ENCODE measurements at places on chromosomes 7 and 10.

DNA sequence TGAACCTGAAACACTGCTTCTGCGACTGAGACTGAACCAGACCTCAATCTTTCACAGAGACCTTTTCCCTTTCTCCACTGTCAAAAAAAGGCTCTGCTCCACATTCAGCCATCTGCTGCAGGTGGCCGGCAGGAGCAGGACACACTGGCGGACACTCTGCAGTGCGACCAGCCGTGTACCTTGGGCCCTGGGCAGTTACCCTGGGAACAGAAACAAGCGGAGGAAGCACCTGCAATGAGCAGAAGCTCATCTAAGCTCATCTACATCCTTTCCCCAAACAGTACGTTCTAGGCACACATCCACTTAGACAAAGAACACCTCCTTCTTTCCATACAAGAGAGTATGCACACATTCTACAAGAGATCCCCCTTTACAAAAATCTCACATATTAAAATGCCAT lies 22.8 kb downstream of the VOPP1 start:
- DNase-seq: no peak

DNA sequence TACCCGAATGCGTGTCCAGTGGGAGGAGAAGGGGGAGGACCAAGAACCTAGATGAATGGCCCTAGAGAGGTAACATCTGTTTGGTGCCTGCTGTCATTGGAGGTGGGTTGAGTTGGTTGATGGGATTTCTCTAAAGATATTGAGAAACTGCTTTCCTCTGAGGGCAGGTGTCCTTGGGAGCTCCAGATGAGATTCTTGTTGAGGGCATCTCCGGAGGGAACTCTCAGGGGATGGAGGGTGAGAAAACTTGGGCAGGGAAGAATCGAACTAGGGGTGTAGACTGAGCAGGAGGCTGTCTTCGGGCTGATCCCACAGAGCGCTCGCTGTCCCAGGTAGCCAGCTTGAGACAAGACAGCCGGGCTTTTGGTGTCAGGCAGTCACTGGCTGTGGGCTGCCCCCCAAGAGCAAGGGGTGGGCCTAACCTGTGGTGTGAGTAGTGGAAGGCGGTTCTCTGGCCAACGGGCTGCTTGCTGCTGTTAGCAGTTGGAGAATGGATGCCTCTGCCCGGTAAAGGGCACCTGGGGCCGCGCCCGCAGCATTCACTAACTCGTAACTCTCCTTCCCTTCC lies 3.7 kb downstream of the IRF5 start:
- DNase-seq: no peak

DNA sequence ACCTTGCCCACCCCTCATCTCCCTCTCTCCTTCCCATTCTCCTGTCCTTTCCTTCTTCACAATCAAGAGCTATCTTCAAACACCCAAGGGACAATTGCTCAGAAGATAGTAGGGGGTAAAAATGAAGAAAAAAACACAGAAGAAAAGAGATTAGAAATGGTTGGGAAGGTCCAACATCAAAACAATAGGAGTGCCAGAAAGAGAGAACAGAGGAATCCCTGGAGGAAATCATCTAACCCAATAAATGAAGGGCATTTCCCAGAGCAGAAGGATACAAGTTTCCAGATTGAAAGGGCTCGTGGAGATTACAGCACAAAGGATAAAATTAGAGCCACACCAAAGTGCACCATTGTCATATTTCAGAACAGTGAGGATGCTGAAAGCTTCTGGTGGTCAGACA lies 145.6 kb downstream of the OAT start:
- no peak for DNase-seq

DNA sequence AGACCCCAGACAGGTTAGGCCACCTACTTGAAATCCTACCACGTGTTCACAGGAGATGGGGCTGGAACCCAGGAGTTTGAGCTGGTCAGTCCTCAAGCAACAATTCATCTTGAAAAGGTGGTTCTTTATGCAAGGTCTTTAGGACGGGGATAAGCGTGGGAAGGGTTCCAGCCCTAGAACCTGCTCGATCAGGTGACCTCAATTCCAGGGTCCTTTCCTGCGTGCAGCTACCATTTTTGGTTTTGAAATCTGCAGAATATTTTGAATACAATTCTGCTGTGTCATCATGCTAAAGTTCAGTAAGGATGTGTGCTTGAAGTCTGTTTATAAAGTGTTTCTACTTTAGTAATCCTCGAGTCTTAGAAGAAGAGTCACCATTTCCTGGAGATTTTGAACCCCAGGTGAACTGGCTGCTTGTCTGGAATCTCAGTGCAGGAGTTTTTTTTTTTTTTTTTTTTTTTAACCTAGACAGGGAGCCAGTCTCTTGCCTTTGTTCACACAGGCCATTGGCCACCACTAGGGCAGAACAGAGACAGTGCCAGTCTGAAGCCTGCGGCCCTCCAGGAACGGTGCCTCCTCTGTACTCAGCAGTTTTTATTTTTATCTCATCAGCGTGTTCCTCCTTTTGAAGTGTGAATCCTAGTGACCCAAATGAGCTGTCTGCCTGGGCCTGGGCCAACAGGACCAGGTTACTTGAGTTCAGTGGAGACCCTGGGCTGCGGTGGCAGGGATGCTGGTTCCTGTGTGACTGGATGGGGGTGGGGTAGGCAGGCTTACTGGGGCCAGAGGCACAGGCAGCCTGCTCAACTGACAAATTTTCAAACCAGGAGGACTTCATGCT lies 54.6 kb downstream of the EEPD1 start:
- DNase-seq: no peak

DNA sequence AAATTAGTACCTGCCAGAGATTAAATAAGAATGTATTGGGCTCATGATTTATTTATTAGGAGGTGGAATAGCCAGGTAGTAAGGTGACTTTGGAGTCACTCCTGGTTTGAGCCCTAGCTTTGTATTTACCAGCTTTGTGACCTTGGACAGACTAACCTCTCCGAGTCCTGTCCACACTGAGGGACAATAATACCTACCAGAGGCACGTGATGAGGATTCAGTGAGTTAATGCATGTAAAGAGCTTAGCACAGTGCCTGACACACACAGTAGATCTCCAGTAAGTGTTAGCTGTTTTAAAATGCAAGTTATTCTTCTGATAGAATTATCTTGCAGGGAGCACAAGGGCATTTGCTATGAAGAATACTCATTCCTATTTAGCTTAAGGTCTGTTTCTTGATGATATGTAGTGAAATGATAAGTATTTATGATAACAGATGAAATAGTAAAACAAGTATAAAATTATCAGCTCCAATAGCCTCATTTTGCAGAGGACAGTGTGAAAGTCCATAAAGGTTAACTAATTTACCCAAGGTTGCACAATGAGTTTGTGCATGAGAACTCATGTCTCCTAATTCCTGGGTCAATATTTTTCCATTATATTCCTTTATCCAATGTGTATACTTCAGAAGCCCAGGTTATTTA lies 36.4 kb downstream of the RABGEF1 start:
- no peak for DNase-seq

- no peak for DNase-seq
Observed at GRCh38 chr10:116753759-116754158, 11.4 kb upstream of the HSPA12A start.

- no peak for DNase-seq
Observed at GRCh38 chr7:18162657-18163056, 135.0 kb upstream of the PRPS1L1 start.

DNA sequence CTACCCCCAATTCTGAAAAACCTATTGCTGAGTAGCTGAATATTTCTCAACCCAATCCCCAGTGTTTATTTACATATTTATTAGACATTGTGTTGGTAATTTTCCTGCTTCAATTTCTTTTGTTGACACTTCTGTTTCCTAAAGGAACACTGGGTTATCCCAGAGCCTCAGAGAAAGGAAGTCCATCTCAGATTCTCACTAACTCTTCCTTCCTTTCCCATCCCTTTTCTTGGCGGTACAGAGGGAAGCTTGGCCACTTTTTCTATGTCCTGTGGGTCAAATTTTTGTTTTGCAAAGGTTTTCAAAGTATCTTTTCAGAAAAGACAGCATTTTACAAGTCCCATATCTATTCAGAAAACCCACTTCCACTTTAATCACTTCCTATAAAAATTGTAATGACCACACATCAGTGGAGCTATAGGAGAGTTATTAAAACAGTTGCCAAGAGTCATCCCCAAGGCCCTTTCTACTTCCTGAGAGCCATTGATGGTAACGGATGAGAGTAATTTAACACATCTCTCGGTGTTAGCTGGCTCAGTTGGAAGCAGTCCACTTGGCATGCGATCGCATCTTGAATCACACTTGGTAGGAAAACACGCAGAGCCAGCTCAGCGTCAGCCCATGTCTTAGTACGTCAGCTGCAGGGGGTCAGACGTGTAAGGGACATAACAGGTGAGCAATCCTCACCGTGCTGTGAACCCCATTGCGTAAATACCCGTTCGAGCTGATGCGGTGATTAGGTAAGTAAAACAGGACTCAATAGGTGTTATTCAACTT lies 231.1 kb upstream of the ADARB2 start:
- DNase-seq: no peak

DNA sequence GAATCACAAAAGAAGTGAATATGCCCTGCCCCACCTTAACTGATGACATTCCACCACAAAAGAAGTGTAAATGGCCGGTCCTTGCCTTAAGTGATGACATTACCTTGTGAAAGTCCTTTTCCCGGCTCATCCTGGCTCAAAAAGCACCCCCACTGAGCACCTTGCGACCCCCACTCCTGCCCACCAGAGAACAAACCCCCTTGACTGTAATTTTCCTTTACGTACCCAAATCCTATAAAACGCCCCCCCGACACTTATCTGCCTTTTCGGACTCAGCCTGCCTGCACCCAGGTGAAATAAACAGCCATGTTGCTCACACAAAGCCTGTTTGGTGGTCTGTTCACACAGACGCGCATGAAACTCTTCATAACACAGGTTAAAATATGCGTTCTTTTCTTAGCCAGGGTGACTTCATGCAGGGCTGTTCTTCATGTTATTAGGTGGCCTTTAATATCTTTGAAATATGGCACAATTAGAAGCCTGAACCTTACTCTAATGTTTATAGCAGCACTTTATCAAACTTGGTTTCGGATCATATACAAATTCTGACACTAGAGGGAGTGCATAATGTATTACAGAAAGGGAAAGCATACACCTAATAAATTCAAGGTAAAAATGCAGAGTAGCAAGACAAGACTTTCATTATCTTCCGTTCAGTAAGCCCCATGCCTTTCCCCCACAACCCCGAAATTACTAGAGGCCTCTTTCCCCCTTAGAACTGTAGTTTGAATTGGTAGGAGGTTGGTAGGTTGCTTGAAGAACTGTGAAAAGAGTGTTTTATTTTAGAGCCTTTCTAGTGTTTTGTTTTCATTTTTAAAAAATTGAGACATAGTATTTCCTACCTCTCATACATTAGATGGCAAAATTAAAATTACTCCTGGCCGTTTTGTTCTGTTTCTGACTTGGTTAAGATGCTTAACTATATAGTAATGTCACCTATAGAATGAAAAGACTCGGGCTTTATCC lies 117.9 kb downstream of the NPY start:
- DNase-seq: no peak

- DNase-seq: no peak
Observed at GRCh38 chr10:71705582-71705981, 14.0 kb downstream of the C10orf105 start.

DNA sequence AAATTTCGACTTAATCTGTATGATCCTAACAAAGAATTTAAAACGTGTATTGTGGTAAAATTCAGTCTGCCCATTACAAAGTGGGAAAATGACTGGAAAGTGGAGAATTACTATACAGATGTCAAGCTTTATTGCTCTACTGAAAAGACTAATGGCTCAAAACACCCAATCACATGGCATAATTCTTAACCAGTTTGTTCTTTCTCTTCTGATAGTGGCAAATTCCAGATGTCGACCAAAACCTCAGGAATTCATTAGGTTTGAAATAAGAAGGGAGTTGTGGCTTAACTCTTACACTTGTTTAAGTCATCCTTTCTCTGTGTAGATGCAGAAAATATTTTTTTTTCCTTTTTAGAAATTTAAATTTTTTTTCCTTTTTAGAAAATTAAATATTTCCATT lies 1254.9 kb upstream of the LRRN3 start:
- no peak for DNase-seq

DNA sequence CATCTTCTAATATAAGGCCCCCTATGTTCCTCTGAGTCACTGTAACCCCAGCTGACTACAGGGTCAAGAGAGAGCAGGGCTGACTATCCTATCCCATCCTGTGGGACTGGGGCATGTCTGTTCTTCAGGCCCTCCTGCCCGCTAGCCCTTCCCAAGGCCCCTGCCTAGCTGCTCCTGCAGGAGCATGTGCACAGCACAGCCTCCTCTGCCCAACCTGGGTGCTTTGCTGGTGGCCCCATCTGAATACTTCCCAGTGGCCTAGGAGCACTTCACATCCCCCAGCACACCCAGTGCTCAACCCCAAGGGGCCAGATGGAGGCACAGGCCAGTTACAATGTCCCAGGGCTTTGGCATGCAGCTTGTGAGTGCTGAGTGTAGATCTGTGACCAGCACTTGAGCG lies 37.3 kb downstream of the AGBL3 start:
- DNase-seq: no peak

- no peak for DNase-seq
Observed at GRCh38 chr7:117995850-117996650, 122.8 kb upstream of the CTTNBP2 start.

- no peak for DNase-seq
Observed at GRCh38 chr7:36303202-36304098, 86.2 kb upstream of the ANLN start.

DNA sequence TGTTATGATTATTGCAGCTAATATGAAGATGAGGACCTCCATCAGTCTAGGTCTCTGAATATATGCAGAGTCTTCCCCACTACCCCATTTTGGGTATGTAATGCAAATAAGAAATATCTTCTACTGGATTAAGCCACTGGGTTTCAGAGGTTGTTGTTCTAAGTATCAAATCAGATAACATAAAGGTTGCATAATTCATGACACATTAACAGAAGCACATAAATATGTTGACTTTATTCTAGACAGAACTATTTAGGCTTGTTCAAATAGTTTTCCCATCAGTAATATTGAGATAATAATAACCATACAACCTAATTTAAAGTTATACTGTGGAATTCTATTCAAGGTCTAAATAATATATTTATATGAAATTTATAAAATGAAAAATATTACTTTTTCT lies 157.1 kb downstream of the ETV1 start:
- DNase-seq: no peak

DNA sequence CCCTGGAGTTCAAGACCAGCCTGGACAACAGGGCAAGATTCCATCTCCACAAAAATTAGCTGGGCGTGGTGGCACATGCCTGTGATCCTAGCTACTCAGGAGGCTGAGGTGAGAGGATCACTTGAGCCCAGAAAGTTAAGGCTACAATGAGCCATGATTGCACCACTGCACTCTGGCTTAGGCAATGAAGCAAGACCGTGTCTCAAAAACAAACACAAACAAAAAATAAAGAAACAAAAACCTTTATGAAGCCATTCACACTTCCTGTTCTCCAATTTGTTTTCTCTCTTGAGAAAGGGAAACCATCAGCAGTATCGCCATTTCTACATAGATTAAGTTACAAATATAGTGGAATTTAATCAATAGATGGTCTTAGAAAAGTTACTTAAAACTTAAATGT lies 19.8 kb downstream of the YME1L1 start:
- DNase-seq: no peak

- DNase-seq: no peak
Observed at GRCh38 chr7:78225534-78225933, 427.0 kb downstream of the PHTF2 start.
